ENCODE measurements at places on chromosomes 2 and 18. TPM values are rescaled to one million over a fixed set of nuclear protein-coding genes. Genes with fewer than 3 reads are reported as not detected.

Gene PSMA8
- total RNA-seq, result not detected

DNA sequence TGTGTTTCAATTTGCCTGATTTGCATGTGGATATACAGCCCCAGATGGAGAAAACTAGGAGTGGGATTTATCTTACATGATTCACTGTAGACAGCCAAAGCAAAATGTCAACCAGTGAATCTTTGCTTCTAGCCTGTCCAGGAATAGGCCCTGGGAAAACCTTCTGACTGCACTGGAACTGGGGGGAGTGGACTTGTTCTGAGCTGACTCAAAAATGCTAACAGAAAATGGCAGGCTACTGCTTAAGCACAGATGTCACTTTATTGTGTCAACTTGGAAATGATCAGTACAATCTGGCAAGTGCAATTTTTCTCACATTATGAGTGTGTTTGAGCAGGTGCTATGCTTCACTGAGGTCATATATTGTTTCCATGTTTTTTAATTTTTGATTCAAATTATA lies 593.7 kb downstream of the NRXN1 start:
- DNase-seq, result no peak

- DNase-seq, result no peak
Observed at GRCh38 chr2:172726172-172726735, 9.4 kb upstream of the RAPGEF4 start.

DNA sequence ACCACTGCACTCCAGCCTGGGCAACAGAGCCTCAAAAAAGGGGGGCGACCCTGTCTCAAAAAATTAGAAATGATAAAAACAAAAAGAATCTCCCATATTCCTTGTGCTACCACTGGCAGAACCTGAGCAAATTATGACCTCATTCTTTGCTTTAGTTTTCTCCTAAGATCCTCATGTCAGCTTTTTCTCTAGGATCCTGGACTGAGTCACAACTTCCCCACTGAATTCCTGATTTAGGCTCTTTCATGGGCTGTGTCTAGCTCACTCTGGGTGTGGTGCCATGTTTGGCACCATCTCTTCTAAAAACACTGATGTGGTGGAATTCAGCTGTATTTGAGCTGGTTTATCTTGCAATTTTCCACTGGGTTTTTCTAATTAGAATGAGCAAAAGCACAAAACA lies 37.1 kb downstream of the EXOC6B start:
- DNase-seq, result no peak

- no peak for DNase-seq
Observed at GRCh38 chr18:48708807-48709206, 170.0 kb downstream of the CTIF start.

- no peak for DNase-seq
Observed at GRCh38 chr2:129139380-129139779, 820.7 kb upstream of the HS6ST1 start.

Measured in upper lobe of right lung (tissue), 1 donor.